Thoracic aorta endothelial cell (primary cell): ENCODE measurements at places on chromosomes 5 and 9. TPM values are rescaled to one million over a fixed set of nuclear protein-coding genes. Genes with fewer than 3 reads are reported as not detected.

ENTREP1 gene
- 5.5 and 6.1 TPM in 2 replicates for total RNA-seq

PCDHGA2 gene
- 1.1 and 1.2 TPM in 2 replicates for total RNA-seq

POLK gene
- 49.8 and 55.5 TPM in 2 replicates for total RNA-seq

TMEM245 gene
- 92.3 and 92.8 TPM in 2 replicates for total RNA-seq

LAMC3 gene
- total RNA-seq: 0.13 and 0.22 TPM in 2 replicates

C1QTNF2 gene
- total RNA-seq: not detected in 2 replicates

PFN3 gene
- total RNA-seq: not detected in 2 replicates

GABRB2 gene
- not detected in 2 replicates for total RNA-seq

SDHA gene
- total RNA-seq: 182 and 217 TPM in 2 replicates

SLC6A7 gene
- not detected in 2 replicates for total RNA-seq

SPINK1 gene
- total RNA-seq: not detected in 2 replicates

TLE4 gene
- 43.9 and 47.4 TPM in 2 replicates for total RNA-seq

DBH gene
- not detected in 2 replicates for total RNA-seq

NUTM2G gene
- total RNA-seq: not detected in 2 replicates

C8G gene
- not detected in 2 replicates for total RNA-seq

SLC26A2 gene
- 28.2 and 32.0 TPM in 2 replicates for total RNA-seq

CCDC192 gene
- not detected in 2 replicates for total RNA-seq

ABO gene
- total RNA-seq: 0.13 and 0.22 TPM in 2 replicates

GLRA1 gene
- not detected in 2 replicates for total RNA-seq

MARCHF6 gene
- total RNA-seq: 72.6 and 90.2 TPM in 2 replicates

LHX3 gene
- not detected in 2 replicates for total RNA-seq

CCL27 gene
- not detected in 2 replicates for total RNA-seq

PAEP gene
- total RNA-seq: not detected in 2 replicates

FOXD4L3 gene
- 0.27 TPM in 1 of 2 replicates, not detected in the other for total RNA-seq

IFNB1 gene
- total RNA-seq: not detected in 2 replicates

HIGD2A gene
- 37.5 and 46.7 TPM in 2 replicates for total RNA-seq

PCDHB7 gene
- 0.22 and 0.40 TPM in 2 replicates for total RNA-seq

IDNK gene
- 3.1 and 3.8 TPM in 2 replicates for total RNA-seq

EMB gene
- total RNA-seq: 0.07 and 0.13 TPM in 2 replicates

CSF2 gene
- not detected in 2 replicates for total RNA-seq

ACTBL2 gene
- total RNA-seq: not detected in 2 replicates

IGIP gene
- 5.5 and 6.3 TPM in 2 replicates for total RNA-seq

FOXD4 gene
- total RNA-seq: 0.14 and 0.27 TPM in 2 replicates

WASHC1 gene
- 2.7 and 3.3 TPM in 2 replicates for total RNA-seq

MAML1 gene
- 13.2 and 18.0 TPM in 2 replicates for total RNA-seq

BTF3 gene
- total RNA-seq: 551 and 607 TPM in 2 replicates

CRHBP gene
- total RNA-seq: not detected in 2 replicates

FBXL7 gene
- 14.4 and 26.1 TPM in 2 replicates for total RNA-seq

OR1Q1 gene
- not detected in 2 replicates for total RNA-seq

ST8SIA4 gene
- total RNA-seq: 3.1 and 5.3 TPM in 2 replicates

NRARP gene
- total RNA-seq: 12.1 and 16.5 TPM in 2 replicates

ANXA2R gene
- 2.1 and 5.5 TPM in 2 replicates for total RNA-seq

CDKN2B gene
- 2.7 and 4.7 TPM in 2 replicates for total RNA-seq

PCDHGB4 gene
- total RNA-seq: 5.6 and 9.7 TPM in 2 replicates

GPX8 gene
- 101 and 118 TPM in 2 replicates for total RNA-seq

CD274 gene
- 27.0 and 39.5 TPM in 2 replicates for total RNA-seq

GFPT2 gene
- total RNA-seq: 0.43 and 2.4 TPM in 2 replicates

IFNA17 gene
- total RNA-seq: not detected in 2 replicates

QSOX2 gene
- total RNA-seq: 14.4 and 23.5 TPM in 2 replicates

HACD4 gene
- total RNA-seq: 1.1 and 2.2 TPM in 2 replicates

DRD1 gene
- total RNA-seq: not detected in 2 replicates

PCDHB16 gene
- total RNA-seq: 0.07 and 0.13 TPM in 2 replicates

CSF1R gene
- not detected in 2 replicates for total RNA-seq

KIF12 gene
- total RNA-seq: 0.22 TPM in 1 of 2 replicates, not detected in the other

BHMT2 gene
- 0.13 and 0.22 TPM in 2 replicates for total RNA-seq
